ENCODE measurements at places on chromosomes 11 and 22.

DNA sequence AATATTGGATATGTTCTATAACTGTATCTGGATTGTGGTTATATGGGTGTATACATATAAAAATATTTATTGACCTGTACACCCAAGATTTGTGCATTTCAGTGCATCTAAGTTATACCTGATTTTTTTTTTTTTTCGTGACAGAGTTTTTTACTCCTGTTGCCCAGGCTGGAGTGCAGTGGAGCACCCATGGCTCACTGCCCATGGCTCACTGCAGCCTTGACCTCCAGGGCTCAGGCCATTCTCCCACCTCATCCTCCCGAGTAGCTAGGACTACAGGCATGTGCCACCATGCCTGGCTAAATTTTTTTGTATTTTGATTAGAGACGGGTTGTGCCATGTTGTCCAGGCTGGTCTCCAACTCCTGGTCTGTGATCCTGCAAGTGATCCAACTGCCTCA lies 24.3 kb downstream of the ATG13 start:
- no peak for DNase-seq

GRCh38 chr11:119130662-119131061 lies 9.3 kb downstream of the HINFP start:
- no peak for DNase-seq

DNA sequence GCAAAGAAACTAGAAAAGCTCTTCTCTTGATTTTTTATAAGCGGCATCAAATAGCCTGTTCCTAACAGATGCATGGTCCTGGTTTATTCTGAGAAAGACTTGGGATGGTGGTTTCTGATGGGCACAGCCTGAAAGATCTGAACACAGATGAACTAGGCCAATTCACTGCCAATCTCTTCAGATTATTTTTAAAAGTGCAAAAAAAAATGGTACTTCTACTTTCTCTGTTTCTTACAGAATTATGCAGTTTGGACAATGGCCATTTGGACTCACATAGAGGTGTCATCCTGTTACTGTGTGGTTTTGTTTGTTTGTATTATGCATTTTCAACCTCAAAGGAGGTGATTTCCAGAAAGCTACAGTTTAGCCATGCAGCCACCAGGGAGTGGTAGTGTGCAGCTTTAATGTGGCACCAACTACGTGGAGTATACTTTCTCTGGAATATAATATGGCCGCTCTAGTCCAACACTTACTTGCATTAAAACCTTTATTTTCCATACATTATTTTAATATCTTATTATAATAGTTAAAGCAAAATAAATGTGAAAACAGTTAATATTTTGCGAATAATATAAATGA lies 469.8 kb upstream of the KIRREL3 start:
- DNase-seq = no peak

DNA sequence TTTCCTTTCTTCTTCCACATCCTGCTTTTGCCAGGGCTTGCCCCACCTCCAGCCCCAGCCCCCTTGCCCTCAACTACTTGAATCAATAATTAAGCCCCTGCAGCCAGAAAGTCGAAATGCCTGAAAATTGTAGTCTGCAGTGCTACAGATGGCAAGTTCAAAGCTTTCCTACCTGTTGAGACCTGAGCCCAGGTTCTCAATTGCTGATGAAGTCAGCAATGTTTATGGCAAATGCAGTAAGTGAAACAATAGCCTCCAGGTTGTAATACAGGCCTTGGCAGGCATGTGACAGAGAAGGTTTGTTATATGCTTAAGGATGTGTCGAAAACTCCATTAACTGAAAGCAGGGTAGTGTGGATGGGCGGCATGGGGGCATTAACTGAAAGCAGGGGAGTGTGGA lies 181.1 kb upstream of the SESN3 start:
- no peak for DNase-seq

DNA sequence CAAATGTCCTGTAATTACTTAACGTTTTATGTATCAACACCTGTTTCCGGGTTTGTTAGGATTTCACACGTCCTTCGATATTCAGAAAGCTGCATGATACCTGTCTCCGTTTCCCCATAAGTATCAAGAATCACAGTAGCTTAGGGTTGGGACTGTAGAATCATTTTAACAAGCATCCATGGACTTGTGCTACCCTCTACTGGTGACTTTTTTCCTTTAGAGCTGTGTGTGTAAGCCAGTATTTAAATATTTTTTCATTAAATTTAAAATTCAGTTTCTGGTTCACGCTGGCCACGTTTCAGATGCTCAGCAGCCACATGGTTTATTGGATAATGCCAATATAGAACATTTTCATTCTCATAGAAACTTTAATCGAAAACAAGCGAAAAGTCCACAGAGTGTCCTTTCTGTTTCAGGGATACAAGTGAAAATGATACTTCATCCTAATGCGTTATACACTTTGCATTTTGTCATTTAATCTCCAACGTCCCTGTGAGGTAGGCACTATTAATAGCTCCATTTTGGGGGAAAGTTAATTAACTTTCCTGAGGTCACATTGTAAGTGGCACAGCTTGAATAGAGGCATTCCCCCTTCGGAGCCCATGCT lies 61.5 kb upstream of the SLC25A18 start:
- peak; percentile 19 for DNase-seq

GRCh38 chr22:38739300-38740055 lies 16.3 kb downstream of the SUN2 start:
- no peak for DNase-seq

DNA sequence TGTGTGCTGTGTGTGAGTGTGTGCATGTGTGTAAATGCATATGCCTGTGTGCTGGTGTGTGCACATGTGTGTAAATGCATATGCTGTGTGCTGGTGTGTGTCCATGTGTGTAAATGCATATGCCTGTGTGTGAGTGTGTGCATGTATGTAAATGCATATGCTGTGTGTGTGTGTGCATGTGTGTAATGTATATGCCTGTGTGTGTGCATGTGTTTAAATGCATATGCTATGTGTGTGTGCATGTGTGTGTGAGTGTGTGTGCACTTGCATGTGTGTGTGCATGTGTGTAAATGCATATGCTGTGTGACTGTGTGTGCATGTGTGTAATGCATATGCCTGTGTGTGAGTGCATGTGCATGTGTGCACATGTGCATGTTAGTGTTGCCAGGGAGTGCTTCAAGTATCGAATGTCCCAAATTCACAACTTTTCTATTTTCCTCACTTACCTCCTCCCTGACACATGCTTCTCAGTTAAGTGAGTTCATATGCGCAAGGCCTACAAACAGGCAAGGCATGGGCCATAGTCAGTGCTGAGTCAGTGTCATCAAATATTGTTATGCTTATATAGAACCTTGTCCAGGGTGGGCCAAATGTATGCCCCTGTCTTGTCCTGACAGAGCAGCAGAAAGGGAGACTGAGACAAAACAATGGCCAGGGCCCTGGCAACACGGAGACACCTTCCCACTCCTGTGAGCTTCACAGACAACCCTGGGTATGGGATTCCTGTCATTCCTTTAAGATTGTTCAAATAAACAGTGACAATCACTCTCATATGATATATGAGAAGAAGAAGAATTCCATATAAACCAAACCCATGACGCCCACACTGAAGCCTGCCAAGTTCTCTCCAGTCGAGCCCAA lies 38.6 kb downstream of the GGTLC2 start:
- DNase-seq = no peak

DNA sequence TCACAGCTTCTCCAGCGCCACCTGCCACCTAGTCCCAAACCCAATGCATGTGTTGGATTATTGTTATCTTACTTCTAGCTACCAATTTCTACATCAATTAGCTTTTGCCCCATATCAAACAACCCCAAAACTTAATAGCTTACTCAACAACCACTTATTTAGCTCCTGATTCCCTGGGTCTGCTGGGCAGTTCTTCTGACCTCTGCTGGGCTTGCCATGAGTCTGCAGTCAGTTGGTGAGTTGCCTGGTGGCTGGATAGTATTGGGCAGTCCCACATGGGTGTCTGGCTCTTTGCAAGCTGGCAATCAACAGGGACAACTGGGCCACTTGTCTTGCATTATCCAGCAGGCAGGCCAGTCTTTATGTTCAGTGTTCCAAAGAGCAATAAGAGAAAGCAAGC lies 13.6 kb upstream of the MS4A15 start:
- no peak for DNase-seq

GRCh38 chr11:66970807-66971442 lies 4.2 kb upstream of the C11orf86 start:
- DNase-seq = peak; percentile 100

GRCh38 chr11:90171359-90171758 lies 36.9 kb downstream of the NAALAD2 start:
- no peak for DNase-seq

- DNase-seq = no peak
These were observed 69.9 kb upstream of the ADORA2A start for GRCh38 chr22:24357547-24357946.

- no peak for DNase-seq
These were observed 15.1 kb downstream of the FXYD6 start for GRCh38 chr11:117861151-117862018.

- DNase-seq = no peak
These were observed 385.3 kb downstream of the DYNC2H1 start for GRCh38 chr11:103494491-103494890.

DNA sequence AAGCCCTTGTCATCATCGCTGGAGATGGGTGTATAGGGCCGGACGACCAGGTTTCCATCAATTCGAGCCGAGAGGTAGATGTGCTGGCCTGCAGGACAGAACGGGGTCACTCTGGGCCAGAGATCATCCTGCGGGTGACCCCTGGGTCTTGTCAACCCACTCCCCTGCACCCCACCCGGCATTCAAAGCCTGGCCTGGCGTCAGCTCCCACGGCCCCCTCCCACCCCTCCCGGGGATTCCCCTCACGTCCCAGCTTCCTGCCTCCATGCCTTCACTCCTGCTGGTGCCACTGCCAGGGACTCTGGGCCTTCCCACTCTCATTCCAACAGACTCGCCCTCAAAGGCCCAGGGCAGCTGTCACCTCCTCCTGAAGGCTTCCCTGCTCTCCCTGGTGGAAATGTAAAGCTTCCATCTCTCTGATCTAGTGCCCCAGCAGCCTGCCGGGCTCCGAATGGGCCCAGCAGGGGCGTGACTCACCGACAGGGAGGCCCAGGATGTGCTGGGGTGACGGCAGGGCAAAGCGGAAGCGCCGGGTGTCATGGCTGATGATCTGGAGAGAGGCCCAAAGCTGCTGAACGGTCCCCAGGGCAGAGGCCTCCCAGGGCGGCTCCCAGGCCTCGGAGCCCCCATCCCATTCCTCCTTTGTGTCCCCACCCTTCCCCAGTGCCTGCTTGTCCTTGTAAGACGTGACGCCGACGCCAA lies 9.3 kb downstream of the ATP5MGL start:
- no peak for DNase-seq

DNA sequence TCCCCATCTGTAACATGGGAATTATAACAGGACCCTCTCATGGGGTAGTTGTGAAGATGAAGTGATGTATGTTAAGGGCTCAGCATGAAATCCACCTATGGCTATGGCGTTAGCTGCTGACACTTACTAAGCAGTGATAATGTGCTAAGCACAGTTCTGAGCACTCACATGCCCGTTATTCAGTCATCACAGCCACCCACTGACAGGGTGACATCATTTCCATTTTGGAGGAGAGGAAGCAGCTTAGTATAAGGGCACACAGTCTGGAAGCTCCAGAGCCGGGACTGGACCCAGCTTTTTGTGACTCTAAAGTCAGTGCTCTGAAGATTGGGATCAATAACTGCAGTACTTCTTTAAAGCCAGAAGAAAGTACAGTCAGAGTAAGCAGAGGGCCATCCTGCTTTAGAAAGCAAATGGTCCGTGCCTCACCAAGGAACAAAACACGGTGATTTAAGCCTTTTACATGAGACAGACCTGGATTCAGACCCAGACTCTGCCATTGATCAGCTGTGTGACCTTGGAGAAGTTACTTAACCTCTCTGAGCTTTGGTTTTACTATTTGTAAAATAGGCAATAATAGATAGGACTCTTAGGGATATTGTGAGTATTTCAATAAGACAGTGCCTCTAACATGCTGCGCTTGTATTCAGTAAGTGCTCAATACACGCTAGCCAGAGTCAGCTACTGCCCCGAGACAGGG lies 61.5 kb downstream of the SGSM1 start:
- no peak for DNase-seq

GRCh38 chr22:40198733-40199132 lies 21.0 kb downstream of the TNRC6B start:
- DNase-seq = no peak

DNA sequence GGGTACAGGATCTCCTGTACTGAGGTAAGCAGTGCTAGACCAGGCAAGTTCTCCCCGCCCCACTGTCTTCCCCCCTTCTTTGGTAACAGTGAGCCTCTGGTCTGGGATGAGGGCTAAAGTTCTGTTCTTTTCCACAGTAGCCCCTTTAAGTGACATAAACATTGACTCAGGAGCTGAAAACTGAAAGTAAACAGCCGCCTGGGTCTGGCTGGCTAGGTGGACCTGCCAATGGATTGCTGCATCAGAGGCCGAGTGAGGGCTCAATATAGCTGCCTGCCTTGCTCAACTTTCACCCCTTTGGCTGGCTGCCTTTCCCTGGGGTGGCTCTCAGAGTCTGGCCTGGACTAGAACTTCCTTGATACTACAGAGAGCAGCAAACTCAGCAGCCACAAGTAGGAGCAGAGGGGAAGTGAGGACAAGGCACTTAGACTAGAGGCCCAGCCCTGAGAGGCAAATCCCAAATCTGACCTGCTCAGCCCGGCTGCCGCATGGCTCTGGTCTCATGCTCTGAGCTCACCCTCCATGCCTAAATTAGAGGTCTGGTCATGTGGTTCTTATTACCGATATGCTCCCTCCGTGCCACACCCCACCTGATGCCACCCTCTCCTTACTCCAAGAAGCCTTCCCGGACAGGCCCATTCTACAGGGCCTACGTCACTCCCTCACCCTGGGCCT lies 9.6 kb upstream of the UCP3 start:
- no peak for DNase-seq

- no peak for DNase-seq
These were observed 2.6 kb downstream of the CD44 start for GRCh38 chr11:35141571-35141971.

DNA sequence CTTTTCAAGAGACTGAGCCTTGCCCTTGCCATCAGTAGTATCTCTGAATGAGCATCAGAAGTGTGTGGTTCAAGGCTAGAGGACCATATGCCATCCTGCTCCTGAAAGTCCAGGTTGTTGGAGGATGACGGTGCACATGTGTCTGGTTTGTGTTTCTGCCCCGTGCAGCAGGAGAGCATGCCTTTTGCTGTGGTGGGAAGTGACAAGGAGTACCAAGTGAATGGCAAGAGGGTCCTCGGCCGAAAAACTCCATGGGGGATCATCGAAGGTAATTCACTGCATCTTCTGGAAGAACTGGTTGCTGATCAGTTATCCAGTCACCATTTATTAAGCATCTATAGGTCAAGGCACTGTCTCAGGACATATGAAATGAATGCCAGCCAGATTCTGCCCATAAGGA lies 6.1 kb upstream of the WBP2NL start:
- DNase-seq = no peak

DNA sequence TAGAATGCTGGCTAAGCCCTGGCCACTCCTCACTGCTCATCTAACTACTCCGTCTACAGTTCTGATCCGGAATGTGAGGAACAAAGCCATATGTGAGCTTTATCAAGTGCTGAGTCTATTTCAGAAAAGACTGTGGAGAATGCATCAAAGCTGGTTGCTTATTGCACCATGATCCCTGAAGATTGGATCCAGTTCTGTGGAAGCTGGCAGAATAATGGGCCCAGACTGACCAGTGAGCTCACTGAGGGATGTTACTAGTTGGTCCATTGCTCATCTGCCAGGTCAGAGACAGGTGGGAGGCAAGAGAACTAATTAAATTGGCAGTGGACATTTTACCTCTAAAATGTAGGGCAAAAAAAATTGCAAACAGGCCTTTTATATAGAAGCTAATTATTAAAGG lies 681.3 kb downstream of the NTM start:
- no peak for DNase-seq

- no peak for DNase-seq
These were observed 41.1 kb downstream of the OTOG start for GRCh38 chr11:17588166-17588565.

All from AG04449 (cell line).